ENCODE measurements at places on chromosomes 7 and 10.

GRCh38 chr7:151390598-151391357 lies 19.1 kb downstream of the WDR86 start:
- no peak for DNase-seq

- no peak for DNase-seq
These were observed 67.6 kb upstream of the DDC start for GRCh38 chr7:50632561-50633413.

DNA sequence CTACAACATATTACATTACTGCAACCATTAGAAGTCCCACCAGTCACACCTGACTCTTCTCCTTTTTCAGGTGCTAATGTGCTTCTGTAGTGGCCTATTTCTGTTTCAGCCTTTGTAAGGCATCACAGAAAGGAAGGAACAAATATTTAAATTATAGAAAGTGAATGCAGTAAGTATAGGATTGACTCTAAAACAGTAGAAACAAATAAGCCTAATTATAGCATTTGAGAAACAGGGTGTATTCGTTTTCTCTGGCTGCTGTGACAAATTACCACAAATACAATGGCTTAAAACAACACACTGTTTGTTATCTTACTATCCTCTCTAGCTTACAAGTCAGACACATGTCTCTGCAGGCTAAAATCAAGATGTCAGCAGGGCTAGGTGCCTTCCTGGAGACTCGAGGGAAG lies 69.4 kb downstream of the CCSER2 start:
- DNase-seq: no peak

DNA sequence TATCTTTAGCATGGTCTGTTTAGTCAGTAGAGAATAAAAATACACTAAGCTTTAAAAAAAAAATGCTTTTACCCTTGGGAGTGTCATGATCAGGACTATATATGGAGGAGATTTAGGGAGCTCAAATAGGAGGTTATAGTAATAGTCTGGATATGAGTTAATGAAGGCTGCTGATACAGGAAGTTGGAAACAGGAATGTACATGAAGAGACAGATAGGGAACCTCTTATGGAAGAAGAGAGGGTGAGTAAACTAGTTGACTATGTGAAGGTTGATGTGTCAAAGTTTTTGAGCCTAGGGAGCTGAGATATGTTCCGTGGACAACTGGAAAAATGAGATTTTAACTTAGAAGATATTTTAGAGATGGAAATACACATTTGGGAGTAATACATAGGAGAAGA lies 472.0 kb upstream of the FZD8 start:
- no peak for DNase-seq

- DNase-seq: no peak
These were observed 223.6 kb downstream of the GATA3 start for GRCh38 chr10:8278099-8278498.

DNA sequence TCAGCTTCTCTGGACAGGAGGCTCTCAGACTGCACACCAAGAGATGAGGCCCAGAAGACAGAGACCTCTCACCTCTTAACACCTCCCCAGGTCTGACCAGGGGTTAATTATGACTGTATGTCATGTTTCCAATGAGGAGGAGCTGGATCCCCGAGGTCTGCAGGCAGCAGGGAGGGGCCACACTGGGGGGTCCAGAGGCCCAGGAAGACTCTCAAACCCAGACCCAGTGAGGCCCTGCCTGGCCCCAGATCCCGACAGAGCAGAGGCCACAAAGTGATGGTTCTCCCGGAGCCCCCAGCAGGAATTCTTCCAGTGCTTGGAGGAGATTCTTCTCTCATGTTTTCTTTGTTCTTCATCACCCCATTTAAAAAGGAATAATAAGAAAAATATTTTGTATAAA lies 28.8 kb downstream of the PTPRN2 start:
- no peak for DNase-seq
